Nasal cavity respiratory epithelium epithelial cell of viscerocranial mucosa (primary cell): ENCODE measurements at places on chromosomes 2 and 18. TPM values are rescaled to one million over a fixed set of nuclear protein-coding genes. Genes with fewer than 3 reads are reported as not detected.

Gene CYP27A1
- total RNA-seq, result 0.34 and 0.64 TPM in 2 replicates

Gene CYP20A1
- total RNA-seq, result 30.8 and 31.2 TPM in 2 replicates

Gene DAW1
- 0.07 TPM in 1 of 2 replicates, not detected in the other for total RNA-seq

Gene LAMA1
- 5.1 and 47.2 TPM in 2 replicates for total RNA-seq

Gene CCDC68
- total RNA-seq, result 2.4 and 8.5 TPM in 2 replicates

Gene COL3A1
- under 0.01 and 11.2 TPM in 2 replicates for total RNA-seq

Gene CERS6
- 52.6 and 69.6 TPM in 2 replicates for total RNA-seq

Gene ALPG
- not detected in 2 replicates for total RNA-seq

Gene IKZF2
- total RNA-seq, result 4.1 and 20.2 TPM in 2 replicates

Gene TMEM127
- 19.8 and 31.5 TPM in 2 replicates for total RNA-seq

Gene KIF3C
- total RNA-seq, result 1.7 and 25.6 TPM in 2 replicates

Gene MOCOS
- 37.3 and 63.1 TPM in 2 replicates for total RNA-seq

Gene INPP4A
- total RNA-seq, result 21.9 and 49.0 TPM in 2 replicates

Gene SDC1
- 668 and 741 TPM in 2 replicates for total RNA-seq

Gene LOXHD1
- total RNA-seq, result under 0.01 TPM in 1 of 2 replicates, not detected in the other

Gene PTPN18
- 10.6 and 21.3 TPM in 2 replicates for total RNA-seq

Gene RIF1
- 36.9 and 56.7 TPM in 2 replicates for total RNA-seq

Gene ZNF512
- total RNA-seq, result 3.8 and 11.0 TPM in 2 replicates

Gene CFC1
- total RNA-seq, result not detected in 2 replicates

Gene NOL4
- not detected in 2 replicates for total RNA-seq

Gene GTF2A1L
- total RNA-seq, result 0.07 TPM in 1 of 2 replicates, not detected in the other

Gene TANC1
- 34.5 and 49.9 TPM in 2 replicates for total RNA-seq

Gene ESPNL
- total RNA-seq, result under 0.01 and 0.14 TPM in 2 replicates

Gene ACMSD
- total RNA-seq, result not detected in 2 replicates

Gene EPB41L3
- total RNA-seq, result 0.68 and 2.1 TPM in 2 replicates

Gene GALNT14
- 16.4 and 22.5 TPM in 2 replicates for total RNA-seq

Gene VWC2L
- total RNA-seq, result 0.07 TPM in 1 of 2 replicates, not detected in the other

Gene ORC2
- total RNA-seq, result 26.0 and 27.3 TPM in 2 replicates

Gene CD302
- total RNA-seq, result under 0.01 and 0.50 TPM in 2 replicates

Gene MAP2
- total RNA-seq, result 13.2 and 19.1 TPM in 2 replicates

Gene TMEM131
- 21.2 and 58.3 TPM in 2 replicates for total RNA-seq

Gene CRYBA2
- total RNA-seq, result not detected in 2 replicates

Gene OTX1
- total RNA-seq, result 2.7 and 8.1 TPM in 2 replicates

Gene NEURL3
- total RNA-seq, result 0.50 TPM in 1 of 2 replicates, not detected in the other

Gene DYNC2LI1
- total RNA-seq, result 15.0 and 17.7 TPM in 2 replicates

Gene KCNF1
- total RNA-seq, result 0.21 TPM in 1 of 2 replicates, not detected in the other

Gene COL4A4
- under 0.01 and 0.43 TPM in 2 replicates for total RNA-seq

Gene LHCGR
- total RNA-seq, result not detected in 2 replicates

Gene DYSF
- 0.68 and 16.2 TPM in 2 replicates for total RNA-seq

Gene CYBRD1
- total RNA-seq, result 8.9 and 33.0 TPM in 2 replicates

Gene SPDYA
- 0.68 and 2.1 TPM in 2 replicates for total RNA-seq

Gene CYTIP
- not detected in 2 replicates for total RNA-seq

Gene RNF125
- 1.7 and 2.3 TPM in 2 replicates for total RNA-seq

Gene AAK1
- 43.7 and 56.5 TPM in 2 replicates for total RNA-seq

Gene SIX3
- 0.68 and 4.1 TPM in 2 replicates for total RNA-seq

Gene B3GNT7
- under 0.01 and 1.3 TPM in 2 replicates for total RNA-seq

Gene SLC4A5
- total RNA-seq, result under 0.01 and 0.21 TPM in 2 replicates

Gene IL36A
- 1.0 and 1.2 TPM in 2 replicates for total RNA-seq
